ENCODE measurements at places on chromosomes 6 and 20.

GRCh38 chr6:108524528-108525248 lies 36.0 kb upstream of the FOXO3 start:
- DNase-seq, result no peak

- DNase-seq, result no peak
Measured at GRCh38 chr6:140897349-140897748, 1235.4 kb upstream of the GJE1 start.

DNA sequence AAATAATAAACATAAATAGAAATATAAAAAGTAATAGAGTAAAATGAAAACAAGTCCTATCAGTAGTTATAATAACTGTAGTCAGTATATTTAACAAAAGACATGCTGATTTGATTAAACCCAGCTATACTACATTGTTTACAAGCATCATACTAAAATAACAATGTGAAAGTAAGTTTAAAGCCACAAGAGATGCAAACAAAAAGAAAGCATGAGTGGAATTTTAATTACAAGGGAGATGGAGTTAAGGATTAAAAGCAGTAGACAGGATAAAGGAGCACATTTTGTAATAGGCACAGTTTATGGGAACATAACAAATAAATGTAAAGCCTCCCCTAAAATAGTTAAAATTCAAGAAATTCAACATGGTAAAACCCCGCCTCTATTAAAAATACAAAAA lies 41.5 kb downstream of the SENP6 start:
- DNase-seq, result no peak

DNA sequence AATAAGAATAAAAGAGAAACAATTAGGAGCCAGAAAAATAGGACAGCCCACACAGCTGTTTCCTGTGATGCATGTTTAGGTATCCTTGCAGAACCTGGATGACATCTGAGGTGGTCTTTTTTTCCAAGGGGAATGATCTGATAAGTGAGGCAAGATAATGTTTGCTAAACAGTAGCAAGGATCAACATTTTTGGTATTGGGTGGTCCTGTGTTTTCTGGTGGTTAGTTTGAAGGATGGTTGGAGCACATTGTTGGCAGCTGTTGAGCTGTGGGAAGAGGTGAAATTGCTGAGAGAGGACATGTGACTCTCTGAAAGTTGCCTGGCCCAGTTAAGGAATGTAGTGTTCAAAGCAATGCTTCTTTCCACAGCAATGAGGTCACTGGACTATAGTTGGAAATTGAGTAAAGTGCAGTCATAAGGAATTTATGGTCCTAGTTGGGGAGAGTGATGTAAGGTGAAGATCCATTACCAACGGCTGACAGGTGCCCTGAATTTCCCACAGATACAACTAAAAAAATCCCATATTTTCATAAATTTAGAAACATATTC lies 270.2 kb upstream of the IMPG1 start:
- DNase-seq, result no peak

- no peak for DNase-seq
Measured at GRCh38 chr20:44186674-44187053, 324 bp downstream of the JPH2 start.

- peak; percentile 82 for DNase-seq
Measured at GRCh38 chr20:24590178-24590982, 121.0 kb downstream of the SYNDIG1 start.

DNA sequence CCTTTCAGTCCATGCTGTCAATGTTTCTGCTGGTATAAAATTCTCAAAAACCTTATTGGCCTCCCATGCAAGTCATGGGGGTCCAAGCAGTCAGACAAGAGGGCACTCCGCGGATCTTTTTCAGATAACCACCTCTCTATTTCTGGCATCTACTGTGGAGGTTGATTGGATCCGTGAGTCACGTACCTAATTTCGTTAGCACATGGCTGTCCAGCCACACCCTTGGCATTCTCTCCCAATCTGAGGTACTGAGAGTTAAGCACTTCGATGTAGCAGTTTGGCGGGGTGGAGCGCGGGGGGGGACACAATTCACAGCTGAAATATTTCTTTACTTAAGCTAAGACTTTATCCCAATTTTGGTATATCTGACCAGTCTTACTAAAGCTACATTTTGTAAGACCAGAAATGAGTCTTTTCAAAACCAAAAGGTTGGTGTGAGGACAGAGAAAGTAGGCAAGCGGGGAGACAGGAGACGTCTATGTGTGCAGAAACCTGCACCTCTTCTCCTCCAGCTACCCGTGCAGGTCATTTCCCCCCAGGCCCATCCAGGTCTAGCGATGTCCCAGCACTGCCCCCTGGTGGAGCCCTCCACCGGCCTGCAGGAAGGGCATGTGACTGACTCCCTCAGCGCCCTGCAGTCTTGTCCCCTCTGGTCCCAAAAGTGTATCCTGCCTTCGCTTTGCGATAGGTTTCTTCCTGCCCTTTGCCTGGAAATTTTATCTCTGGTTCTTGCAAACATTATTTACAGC lies 113.1 kb downstream of the ADAT2 start:
- no peak for DNase-seq

DNA sequence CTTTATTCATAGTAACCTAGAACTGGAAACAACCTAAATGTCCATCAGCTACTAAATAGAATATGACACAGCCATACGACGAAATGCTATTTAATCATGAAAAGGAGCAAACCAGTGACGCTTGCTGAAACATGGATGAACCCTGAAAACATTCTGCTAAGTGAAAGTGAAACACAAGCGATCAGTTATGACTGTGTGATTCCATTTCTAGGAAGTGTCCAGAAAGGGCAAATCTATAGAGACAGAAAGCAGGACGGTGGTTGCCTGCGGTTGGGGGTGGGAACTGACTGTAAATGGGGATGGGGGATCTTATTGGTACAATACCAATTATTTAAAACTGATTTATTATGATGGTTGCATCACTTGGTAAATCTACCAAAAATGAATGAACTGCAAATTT lies 126.8 kb downstream of the IPCEF1 start:
- no peak for DNase-seq

DNA sequence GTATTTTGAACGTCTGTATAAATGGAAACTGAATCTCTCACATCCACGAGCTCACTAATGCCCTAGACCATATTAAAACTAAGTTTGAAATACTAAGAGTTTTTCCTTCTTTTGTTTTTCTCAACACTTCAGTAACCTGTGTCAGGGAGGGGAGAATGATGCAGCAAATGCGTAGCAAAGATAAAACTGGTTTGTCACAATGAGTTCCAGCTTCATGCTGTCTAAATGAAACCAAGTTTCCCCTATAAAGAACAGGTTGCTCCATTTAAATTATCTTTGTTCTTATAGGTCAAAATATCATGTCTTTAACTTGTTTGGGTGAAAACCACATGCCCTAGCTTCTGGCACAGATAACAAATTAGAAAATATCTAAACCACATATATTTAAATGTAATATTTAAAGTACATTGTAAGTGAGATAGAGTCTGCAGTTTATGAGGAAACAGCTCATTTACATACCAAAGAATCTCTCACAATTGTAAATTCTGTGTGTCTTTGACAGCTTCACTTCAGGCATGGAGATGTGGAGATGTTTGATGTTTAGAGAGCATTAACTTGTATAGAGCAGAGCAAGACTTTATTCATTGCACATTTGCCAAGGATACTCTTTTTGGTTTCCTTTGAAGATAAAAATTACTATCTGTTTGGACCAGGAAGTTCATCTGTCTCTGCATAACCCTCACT lies 7.3 kb downstream of the TRDN start:
- DNase-seq, result no peak

DNA sequence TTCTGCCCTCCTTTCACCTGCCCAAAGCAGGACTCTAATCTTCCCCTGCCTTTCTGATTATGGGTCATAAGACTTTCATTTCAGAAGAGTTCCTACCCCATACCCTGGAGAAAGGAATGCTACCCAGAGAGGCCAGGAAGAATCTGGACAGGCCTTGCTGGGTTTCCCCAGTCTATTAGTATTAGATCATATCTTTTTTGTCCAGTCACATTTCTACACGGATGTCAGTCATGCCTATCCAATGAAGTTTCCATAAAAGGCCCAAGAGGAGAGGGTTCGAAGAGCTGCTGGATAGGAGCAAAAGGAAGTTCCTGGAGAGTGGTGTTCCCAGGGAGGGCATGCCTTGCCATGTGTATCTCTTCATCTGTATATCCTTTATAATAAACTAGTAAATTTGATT lies 3.2 kb downstream of the POLH start:
- no peak for DNase-seq

Data from mesenteric fat pad (tissue), 1 donor.